HFFc6 (cell line): ENCODE measurements at places on chromosomes 6 and 20. TPM values are rescaled to one million over a fixed set of nuclear protein-coding genes. Genes with fewer than 3 reads are reported as not detected.
A peak's percentile ranks its signal among the peaks of the same experiment; 100 is the strongest.

- no peak for DNase-seq
Observed at GRCh38 chr20:12916699-12917098, 92.1 kb upstream of the SPTLC3 start.

DNA sequence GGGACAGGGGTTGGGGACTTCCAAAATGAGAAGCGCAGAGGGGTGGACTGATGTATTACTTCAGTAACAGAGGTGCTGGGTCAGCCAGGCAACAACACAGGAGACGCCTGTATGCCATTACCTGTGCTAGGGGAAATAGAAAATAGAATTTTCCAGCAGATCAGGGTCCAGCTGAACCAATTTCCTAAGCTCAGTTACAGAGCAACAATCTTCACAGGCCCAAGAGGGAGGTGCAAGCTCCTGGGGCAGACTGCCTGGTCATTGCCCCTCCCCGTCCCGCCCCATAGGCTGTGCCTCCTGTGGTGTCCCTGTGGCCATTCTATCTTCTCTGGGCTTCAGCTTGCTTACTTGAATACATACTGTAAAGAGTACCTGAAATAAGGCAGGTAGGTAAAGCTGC, 3.7 kb downstream of the KCNK5 start:
- DNase-seq = no peak

GRCh38 chr20:44581515-44581914, 864 bp upstream of the PKIG start:
- DNase-seq = no peak

DNA sequence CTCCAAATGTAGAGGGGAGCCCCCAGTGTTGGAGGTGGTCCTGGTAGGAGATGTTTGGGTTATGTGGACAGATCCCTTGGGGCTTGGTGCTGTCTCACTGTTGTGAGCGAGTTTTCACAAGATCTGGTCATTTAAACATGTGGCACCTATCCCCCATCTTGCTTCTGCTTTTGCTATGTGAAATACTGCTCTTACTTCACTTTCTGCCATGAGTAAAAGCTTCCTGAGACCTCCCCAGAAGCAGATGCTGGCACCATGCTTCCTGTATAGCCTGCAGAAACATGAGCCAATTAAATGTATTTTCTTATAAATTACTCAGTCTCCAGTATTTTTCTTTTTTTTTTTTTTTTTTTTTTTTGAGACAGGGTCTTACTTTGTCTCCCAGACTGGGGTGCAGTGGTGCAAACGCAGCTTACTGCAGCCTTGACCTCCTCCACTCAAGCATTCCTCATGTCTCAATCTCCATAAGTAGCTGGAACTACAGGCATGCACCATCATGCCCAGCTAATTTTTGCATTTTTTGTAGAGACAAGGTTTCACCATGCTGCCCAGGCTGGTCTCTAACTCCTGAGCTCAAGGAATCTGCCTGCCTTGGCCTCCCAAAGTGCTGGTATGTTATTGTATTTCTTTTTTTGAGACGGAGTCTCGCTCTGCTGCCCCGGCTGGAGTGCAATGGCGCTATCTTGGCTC, 177.1 kb downstream of the ALDH8A1 start:
- DNase-seq = no peak

GRCh38 chr20:23214903-23215302, 128.8 kb upstream of the CD93 start:
- DNase-seq = no peak

SYNDIG1 gene
- 0.24 to 0.27 TPM in 2 of 3 replicates, not detected in the other for total RNA-seq

- no peak for DNase-seq
Observed at GRCh38 chr6:161246725-161247124, 27.1 kb downstream of the AGPAT4 start.

GRCh38 chr6:138645976-138646640, 127.5 kb upstream of the CCDC28A start:
- DNase-seq = no peak

SLC17A4 gene
- total RNA-seq = not detected in 3 replicates

- no peak for DNase-seq
Observed at GRCh38 chr6:11298651-11299420, 66.4 kb upstream of the NEDD9 start.

SLC17A9 gene
- 33.3 to 37.4 TPM (median 37.0 TPM) in 3 replicates for total RNA-seq

TGM3 gene
- total RNA-seq = 0.09 to 0.12 TPM in 2 of 3 replicates, not detected in the other

DNA sequence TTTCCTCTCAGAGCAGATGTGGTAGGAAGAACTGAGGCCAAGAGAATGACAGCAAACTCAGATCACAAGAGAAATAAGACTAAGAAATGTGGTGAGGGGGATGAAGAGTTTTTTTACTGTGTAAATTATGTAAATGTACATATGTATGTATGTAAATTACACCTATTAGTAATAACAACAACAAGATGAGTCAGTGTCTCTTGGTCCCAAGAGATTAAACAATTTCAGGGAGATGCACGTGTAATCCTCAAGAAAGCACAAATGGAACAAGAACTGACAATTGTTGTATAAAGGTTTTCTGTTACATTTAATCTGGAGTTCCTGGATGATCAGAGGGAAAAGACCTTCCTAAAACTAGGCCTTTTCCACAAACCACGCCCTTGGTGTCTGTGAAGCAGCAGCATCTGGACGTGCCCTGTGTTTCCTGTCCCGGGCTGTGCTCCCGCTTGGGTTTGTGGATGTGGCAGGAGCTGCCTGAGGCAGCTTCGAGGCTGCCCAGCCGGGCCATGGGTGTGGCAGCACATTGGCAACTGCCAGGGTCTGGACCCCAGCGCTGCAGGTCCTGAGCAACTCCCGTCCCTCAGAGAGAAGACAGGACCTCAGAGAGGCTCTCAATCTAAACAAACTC, 994 bp downstream of the CLDN20 start:
- DNase-seq = peak; percentile 20

- DNase-seq = no peak
Observed at GRCh38 chr20:16095226-16095625, 478.0 kb downstream of the KIF16B start.

CRIP3 gene
- total RNA-seq = not detected in 2 replicates

- DNase-seq = no peak
Observed at GRCh38 chr20:40866056-40866455, 162.6 kb upstream of the TOP1 start.

SLC17A2 gene
- total RNA-seq = not detected in 3 replicates

RBM24 gene
- 25.4 to 37.7 TPM (median 35.9 TPM) in 3 replicates for total RNA-seq

DNA sequence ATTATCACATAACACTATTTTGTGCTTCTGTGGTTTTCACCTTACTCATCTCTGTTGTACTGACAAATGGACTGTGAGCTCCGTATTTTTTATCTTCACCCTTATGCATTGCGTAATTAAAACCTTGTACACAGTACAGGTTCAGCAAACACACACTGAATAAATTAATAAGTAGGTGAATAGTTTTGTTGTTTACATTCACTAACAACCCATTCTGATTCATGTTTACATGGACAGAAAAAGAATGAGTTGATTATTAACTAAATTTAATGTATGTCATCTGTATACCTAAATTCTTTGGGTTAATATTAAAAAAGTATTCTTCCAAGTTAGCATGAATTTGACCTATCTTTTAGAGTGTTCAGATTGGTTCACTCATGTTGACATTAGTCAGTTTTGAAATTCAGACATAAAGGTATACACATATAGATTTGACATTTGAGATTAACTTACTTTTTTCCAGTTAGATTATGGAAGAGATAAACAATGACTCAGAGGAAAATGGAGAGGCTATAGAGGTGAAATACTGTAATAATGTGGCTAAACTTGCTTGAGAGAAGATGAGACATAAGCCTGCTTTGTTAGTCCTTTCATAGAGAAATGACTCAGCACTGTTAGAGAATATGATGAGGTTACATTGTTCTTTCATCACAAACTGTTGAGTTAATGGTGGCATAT, 541.7 kb upstream of the FLRT3 start:
- DNase-seq = no peak

RBPJL gene
- total RNA-seq = not detected in 2 replicates
